ENCODE measurements at places on chromosomes 5 and 9.

- DNase-seq = no peak
Observed at GRCh38 chr9:35827486-35827885, 1.0 kb downstream of the FAM221B start.

- no peak for DNase-seq
Observed at GRCh38 chr9:96751815-96752214, 26.1 kb downstream of the ZNF510 start.

DNA sequence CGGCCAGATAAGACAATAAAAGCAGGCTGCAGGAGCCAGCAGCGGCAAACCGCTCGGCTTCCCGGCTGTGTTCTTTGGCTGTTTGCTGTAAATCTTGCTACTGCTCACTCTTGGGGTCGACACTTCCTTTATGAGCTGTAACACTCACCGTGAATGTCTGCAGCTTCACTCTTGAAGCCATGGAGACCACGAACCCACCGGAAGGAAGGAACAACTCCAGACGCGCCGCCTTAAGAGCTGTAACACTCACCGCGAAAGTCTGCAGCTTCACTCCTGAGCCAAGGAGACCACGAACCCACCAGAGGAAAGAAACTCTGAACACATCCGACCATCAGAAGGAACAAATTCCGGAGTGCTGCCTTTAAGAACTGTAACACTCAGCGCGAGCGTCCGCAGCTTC is 451.7 kb downstream of the AGTPBP1 start:
- DNase-seq = no peak

DNA sequence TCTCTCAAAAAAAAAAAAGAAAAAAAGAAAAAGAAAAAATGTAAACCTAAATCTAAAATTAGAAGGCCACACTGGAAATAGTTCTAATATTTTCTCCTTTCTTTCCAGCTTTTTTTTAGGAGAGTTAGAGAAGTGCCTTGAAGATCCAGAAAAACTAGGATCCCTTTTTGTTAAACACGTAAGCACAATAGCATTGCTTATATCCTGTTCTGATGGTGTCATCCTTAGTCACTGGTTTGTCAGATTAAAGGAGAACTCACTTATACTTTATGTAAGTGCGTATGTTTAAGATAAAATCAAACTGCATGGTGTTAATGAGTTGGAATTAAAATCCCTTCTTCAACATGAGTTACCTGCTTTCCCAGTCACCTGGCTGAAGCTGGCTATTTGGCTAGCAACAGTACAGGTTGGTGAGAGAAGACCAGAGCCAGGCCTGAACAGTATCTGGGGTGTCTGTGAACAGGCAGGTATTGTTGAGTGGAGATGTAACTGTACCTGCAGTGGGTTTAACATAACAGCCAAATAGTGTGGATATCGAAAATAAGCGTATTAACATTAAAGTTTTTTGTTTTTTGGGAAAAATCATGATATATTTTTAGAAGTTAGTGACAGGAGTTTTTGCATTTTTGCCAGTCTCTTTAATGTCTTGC is 104.7 kb upstream of the OTULINL start:
- DNase-seq = no peak

DNA sequence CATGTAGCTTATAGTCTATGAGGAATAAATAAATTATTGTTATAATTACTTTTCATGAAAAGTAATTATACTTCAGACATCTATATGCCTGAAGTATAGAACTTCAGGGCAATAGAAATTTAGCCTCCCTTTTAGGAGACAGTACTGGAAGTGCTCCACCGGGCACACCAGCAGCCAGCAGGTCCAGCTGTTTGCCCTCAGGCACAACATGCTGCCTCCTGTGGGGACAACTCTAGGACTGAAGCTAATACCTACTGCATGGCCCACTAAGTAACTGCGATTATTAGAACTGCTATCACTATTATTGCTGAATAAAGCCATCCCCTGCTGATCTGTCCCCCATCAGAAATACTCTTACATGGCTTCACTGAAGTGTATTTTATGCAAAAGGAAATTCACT is 329.6 kb downstream of the MED10 start:
- DNase-seq = no peak

DNA sequence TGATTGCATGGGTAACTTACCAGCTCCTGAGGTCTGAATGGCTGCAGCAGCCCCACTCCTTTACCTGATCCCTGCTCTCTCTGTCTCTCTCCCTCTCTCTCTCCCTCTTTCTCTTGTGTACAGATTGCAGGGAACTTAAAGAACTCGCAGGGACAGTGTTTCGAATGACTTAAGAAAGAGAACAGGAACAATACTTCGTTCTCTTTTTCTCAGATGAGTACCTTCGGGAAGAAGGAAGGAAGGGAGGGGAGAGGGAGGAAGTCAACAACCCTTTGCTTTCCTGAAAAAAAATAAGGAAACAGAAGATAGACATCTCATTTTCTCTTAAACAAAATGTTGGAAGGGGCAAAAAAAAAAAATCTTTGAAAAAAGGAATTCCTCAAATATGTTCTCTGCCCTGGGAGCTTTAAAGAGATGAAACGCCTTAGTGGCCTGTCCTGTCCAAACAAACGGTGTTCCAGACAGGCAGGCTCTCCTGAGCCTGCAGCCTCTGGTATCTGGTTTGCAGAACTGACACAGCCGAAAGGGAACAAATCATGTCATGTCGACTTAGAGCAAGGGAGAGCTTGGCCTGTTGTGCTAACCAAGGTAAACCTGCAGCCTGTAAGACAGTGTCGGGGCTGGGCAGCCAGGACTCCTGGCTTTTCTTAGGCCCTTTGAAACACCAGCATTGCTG is at the start of gene ZNF366:
Gene ZNF366 (minus strand): TSS at position 180 of the 676 bp plus-strand sequence. CDS start 45,914 bp downstream, outside the sequence.
- no peak for DNase-seq
